Activated CD4-positive, alpha-beta T cell treated with anti-CD3 and anti-CD28 coated beads, Interleukin-2, amount 10 ng/mL, durations not matched to agents 24 days and 14 days (primary cell): ENCODE measurements at places on chromosomes 12 and 14. TPM values are rescaled to one million over a fixed set of nuclear protein-coding genes. Genes with fewer than 3 reads are reported as not detected.

DNA sequence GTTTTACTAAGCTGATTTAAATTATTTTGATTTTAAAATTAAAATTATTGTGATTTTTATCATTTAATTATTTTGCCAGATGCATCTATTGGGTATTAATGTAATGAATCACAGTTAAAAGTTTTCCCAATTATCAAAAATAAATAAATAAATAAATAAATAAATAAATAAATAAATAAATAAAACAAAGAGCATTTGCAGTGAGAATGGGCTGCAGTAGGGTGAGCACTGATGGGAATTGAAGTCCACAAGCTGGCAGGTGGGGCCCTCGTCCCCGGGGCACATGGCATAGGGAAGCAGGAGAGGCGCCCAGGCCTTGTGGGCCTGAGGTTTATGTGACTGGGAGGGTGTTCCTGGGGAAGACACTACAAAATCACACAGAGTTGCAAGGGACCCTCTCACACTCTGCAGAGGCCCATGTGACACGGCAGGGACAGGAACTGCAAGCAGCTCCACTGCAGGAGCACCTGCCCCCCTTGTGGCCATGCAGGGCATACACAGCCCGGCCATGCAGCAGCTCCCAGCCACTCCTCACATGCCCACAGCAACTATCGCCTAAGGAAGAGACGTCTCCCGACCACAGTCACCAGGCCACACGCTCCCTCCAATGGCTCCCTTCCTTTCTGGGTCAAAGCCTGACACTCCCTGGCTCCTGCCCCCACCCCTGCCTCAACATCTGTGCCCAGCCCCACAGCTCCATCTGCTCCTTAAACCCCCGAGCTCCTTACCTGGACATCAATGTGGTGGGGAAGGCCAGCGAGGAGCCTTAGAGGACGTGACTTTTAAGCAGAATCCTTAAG lies 256.3 kb upstream of the SFSWAP start:
- peaks cover 2% of the 10 kb centered on the region for H3K4me1 ChIP-seq
- H3K27me3 ChIP-seq, result peaks cover 13% of the 10 kb centered on the region
- no peak overlapping the region for H3K27ac ChIP-seq
- no peaks in the 10 kb centered on the region for H3K36me3 ChIP-seq
- H3K4me3 ChIP-seq, result no peak overlapping the region

DNA sequence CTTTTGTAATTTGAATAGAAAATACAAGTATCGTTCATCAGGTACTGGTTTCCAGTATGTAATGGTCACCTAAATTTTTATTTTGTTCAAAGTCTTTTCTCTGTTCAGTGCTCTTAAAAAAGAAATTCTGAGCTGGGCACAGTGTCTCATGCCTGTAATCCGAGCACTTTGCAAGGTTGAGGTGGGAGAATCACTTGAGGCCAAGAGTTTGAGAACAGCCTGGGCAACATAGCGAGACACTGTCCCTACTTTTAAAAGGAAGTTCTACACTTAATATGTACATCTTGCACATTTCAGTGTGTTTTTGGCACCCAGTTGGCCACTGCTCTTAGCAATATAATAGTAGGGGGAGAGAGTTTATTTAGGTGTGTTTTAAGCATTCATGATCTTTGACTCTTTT lies 27.9 kb downstream of the PCNX1 start:
- H3K27me3 ChIP-seq, result no peaks in the 10 kb centered on the region
- peak overlapping the region; percentile 50 for H3K4me3 ChIP-seq
- H3K27ac ChIP-seq, result peak overlapping the region; percentile 73

GRCh38 chr14:75944607-75945241 lies 37.1 kb downstream of the TGFB3 start:
- peaks cover 3% of the 10 kb centered on the region for H3K36me3 ChIP-seq
- no peak overlapping the region for H3K27ac ChIP-seq
- H3K4me1 ChIP-seq, result no peaks in the 10 kb centered on the region
- no peak for DNase-seq
- H3K4me3 ChIP-seq, result no peak overlapping the region

The FOXG1 gene
- not detected in 2 replicates for total RNA-seq

DNA sequence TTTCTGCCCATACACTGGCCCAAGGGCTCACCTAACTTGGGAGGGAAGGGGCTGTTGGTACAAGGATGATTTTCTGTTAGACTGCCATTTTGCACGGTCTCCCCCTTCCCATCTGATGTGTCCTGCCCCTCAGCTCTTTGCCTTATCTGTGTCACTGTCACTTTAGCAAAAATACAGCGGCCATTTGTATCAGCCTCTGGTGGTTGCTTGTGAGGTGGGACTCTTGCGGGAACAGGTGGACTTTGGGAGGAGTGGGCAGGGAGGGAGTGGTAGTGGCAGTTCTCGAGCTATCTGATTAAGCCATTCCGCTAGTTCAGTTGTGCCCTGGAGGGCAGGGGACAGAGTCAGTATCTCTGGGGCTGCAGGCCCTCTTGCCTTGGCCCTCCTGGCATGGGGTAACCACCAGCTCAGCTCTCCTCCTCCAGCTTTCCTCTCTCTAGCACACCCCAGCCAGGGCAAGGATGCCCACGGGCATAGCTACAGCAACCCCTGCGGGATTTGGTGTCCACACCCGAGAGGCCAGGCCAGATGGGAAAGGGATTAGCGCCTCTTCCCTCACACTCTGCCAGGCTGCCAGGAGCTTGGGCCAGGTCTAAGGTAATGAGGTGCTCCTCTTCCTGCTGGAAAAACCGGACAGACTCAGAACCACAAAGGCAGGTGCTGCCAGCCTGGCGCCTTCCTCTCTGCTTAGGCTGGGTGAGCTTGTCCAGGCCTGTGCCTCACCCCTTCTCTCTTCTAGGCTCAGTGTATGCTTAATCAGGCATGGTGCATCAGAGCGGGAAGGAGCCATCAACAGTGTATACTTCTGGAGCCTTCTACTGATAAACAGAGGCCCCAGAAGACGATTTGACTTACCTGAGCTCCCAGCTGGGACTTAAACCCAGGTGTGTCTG lies 8.7 kb downstream of the SLC48A1 start:
- H3K4me3 ChIP-seq, result no peak overlapping the region
- H3K36me3 ChIP-seq, result peaks cover 39% of the 10 kb centered on the region
- peaks cover 30% of the 10 kb centered on the region for H3K4me1 ChIP-seq

GRCh38 chr14:68938271-68939150 lies 40.6 kb downstream of the ACTN1 start:
- no peak for DNase-seq
- H3K36me3 ChIP-seq, result no peaks in the 10 kb centered on the region
- peaks cover 10% of the 10 kb centered on the region for H3K4me1 ChIP-seq
- H3K4me3 ChIP-seq, result no peak overlapping the region

DNA sequence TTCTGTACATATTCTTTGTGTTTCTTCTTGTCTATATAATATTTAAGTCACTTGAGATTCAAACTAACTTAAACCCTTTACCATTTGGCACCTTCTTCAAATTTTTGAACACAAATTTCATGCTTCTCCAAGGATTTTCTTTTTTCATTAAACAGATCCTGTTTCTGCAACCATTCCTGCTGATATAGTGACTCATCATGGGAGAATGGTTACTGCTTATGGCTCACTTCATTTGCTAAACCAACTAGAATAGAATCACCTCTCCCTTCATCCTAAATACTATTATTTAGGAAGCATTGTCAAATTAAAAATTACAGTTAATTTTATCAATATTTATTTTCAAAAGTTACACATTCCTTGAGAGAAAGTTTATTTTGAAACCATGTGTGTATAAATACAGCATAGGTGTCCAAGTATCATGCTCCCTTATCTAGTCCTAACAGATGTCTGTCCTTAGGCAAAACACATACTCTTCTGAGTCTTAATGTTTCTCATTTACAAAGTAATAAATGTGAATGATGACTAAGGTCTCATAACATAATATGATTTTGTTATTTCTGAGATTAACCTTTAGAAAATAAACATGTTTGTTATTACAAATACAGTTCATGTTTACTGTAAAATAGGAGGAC lies 40.7 kb downstream of the PLCZ1 start:
- no peaks in the 10 kb centered on the region for H3K4me1 ChIP-seq
- no peak overlapping the region for H3K4me3 ChIP-seq
- H3K27me3 ChIP-seq, result no peaks in the 10 kb centered on the region
- DNase-seq, result no peak

The TSPAN19 gene
- not detected in 2 replicates for total RNA-seq

DNA sequence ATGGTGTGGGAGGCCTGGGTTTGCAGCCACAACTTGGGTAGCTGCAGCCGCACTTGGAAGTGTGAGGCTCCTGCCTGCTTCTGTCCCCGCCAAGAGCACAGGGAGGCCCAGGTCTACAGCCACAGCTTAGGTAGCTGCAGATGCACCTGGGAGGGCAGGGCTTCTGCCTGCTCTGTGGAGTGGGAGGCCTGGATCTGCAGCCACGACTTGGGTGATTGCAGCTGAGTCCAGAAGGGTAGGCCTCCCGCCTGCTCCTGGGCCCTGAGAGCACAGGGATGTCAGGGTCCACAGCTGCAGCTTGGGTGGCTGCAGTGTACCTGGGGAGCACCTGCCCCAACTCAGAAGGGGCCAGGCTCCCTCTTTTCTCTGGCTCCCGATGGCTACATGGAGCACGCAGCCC lies 287.3 kb downstream of the AEBP2 start:
- H3K4me1 ChIP-seq, result no peaks in the 10 kb centered on the region
- no peak overlapping the region for H3K27ac ChIP-seq
- H3K27me3 ChIP-seq, result no peaks in the 10 kb centered on the region
- DNase-seq, result no peak
- H3K36me3 ChIP-seq, result no peaks in the 10 kb centered on the region

- H3K36me3 ChIP-seq, result peaks cover 5% of the 10 kb centered on the region
- no peaks in the 10 kb centered on the region for H3K27me3 ChIP-seq
- H3K27ac ChIP-seq, result no peak overlapping the region
- no peak for DNase-seq
- H3K4me3 ChIP-seq, result no peak overlapping the region
Observed at GRCh38 chr14:68609012-68609411, 183.9 kb downstream of the ZFP36L1 start.

DNA sequence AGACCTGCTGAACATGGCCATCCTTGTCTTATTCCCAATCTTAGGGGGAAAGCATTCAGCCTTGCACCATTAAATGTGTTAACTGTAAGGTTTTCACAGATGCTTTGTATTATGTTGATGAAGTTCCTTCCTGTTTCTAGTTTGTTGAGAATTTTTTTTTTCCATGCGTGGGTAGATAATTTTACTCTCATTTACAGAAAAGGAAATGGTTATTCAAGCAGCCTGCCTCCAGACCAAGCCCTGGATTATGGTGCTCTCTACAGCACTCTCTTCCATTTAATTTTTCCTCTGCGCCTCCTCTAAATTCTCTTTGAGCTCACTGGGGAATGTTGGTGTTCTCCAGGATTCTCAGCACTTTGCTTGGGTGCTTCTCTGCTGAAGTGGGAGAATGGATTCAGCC lies 179.3 kb upstream of the PZP start:
- no peak overlapping the region for H3K27ac ChIP-seq
- H3K4me3 ChIP-seq, result no peak overlapping the region
- no peak for DNase-seq
- H3K4me1 ChIP-seq, result peaks cover 10% of the 10 kb centered on the region
- no peaks in the 10 kb centered on the region for H3K36me3 ChIP-seq
- H3K27me3 ChIP-seq, result peaks cover 3% of the 10 kb centered on the region

- H3K4me1 ChIP-seq, result no peaks in the 10 kb centered on the region
- no peak overlapping the region for H3K4me3 ChIP-seq
- no peak for DNase-seq
- H3K27ac ChIP-seq, result no peak overlapping the region
Observed at GRCh38 chr12:43099691-43100163, 452.3 kb downstream of the ADAMTS20 start.

The INHBE gene
- total RNA-seq, result 0.07 TPM in 1 of 2 replicates, not detected in the other

- H3K27me3 ChIP-seq, result no peaks in the 10 kb centered on the region
- H3K36me3 ChIP-seq, result no peaks in the 10 kb centered on the region
- DNase-seq, result no peak
- no peak overlapping the region for H3K27ac ChIP-seq
- H3K4me3 ChIP-seq, result no peak overlapping the region
Observed at GRCh38 chr14:98259881-98260280, 1012.1 kb downstream of the BCL11B start.

DNA sequence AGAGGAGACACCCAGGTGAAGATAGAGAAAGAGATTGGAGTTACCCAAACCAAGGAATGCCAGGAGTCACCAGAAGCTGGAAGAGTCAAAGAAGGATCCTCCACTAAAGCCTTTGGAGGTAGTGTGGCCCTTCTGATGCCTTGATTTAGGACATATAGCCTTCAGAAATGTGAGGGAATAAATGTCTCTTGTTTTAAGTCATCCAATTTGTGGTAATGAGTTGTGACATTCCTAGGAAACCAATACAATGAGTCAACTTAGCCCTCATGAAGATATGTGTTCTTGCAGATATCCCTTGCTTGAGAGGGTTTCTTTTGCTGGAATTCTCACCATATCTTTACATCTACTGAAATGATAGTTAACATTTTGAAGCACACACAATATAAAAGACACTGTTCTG lies 58.8 kb downstream of the CCER1 start:
- H3K36me3 ChIP-seq, result no peaks in the 10 kb centered on the region
- DNase-seq, result no peak
- no peaks in the 10 kb centered on the region for H3K27me3 ChIP-seq
- H3K4me1 ChIP-seq, result no peaks in the 10 kb centered on the region
- H3K4me3 ChIP-seq, result no peak overlapping the region
- no peak overlapping the region for H3K27ac ChIP-seq

GRCh38 chr14:96735526-96735925 lies 61.7 kb upstream of the VRK1 start:
- no peak overlapping the region for H3K27ac ChIP-seq
- no peak for DNase-seq
- H3K27me3 ChIP-seq, result peaks cover 49% of the 10 kb centered on the region
- no peaks in the 10 kb centered on the region for H3K36me3 ChIP-seq

DNA sequence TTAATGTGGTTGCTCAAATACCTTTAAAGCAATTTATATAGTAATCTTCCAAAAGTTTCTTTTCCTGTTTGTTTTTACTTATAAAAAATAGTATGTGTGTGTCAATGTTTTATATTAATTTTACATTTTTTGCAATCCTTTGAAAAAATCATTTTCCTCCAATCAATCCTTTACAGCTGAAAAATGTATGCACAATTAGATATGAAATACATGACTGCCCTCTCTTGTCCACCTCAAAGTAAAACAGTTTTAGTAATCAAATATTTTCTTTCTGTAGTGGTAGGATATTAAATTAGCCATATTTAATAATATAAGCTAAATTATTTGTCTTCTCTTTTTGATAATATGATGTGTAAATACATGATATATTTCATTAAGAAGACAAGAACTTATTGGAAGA lies 269.9 kb downstream of the ADAMTS20 start:
- no peak overlapping the region for H3K4me3 ChIP-seq
- H3K27me3 ChIP-seq, result no peaks in the 10 kb centered on the region
- DNase-seq, result no peak
- H3K36me3 ChIP-seq, result no peaks in the 10 kb centered on the region

- no peaks in the 10 kb centered on the region for H3K4me1 ChIP-seq
- H3K36me3 ChIP-seq, result no peaks in the 10 kb centered on the region
- H3K27me3 ChIP-seq, result peaks cover 13% of the 10 kb centered on the region
- H3K27ac ChIP-seq, result no peak overlapping the region
- H3K4me3 ChIP-seq, result no peak overlapping the region
Observed at GRCh38 chr12:100404769-100405407, 48.0 kb downstream of the SLC17A8 start.

- H3K4me3 ChIP-seq, result no peak overlapping the region
- peaks cover 26% of the 10 kb centered on the region for H3K36me3 ChIP-seq
- H3K27ac ChIP-seq, result no peak overlapping the region
- peaks cover 11% of the 10 kb centered on the region for H3K4me1 ChIP-seq
- H3K27me3 ChIP-seq, result peaks cover 15% of the 10 kb centered on the region
Observed at GRCh38 chr14:72666610-72667009, 227.3 kb downstream of the DPF3 start.
